ENCODE measurements at places on chromosomes 4 and X. TPM values are rescaled to one million over a fixed set of nuclear protein-coding genes. Genes with fewer than 3 reads are reported as not detected.

DNA sequence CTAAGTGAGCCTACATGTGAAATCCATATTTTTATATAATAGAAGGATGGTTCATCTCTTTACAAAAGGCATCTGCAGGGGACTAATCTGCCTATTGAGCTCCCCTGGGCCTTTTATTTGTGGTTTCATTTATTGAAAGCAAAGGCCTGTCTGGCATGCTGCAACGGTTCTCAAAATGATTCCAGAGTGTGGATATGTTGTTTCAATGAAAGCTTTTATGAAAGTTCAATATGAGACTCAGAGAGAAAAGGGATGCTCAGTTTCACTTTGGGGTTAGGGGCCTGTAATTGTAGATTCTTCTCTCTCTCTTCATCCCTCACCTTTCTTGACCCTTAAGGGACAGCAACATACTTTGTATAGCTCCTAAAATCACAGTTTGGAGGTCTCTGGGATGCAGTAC, 204.2 kb upstream of the CASK start:
- no peak overlapping the region for H3K4me3 ChIP-seq
- H3K4me1 ChIP-seq, result no peaks in the 10 kb centered on the region
- H3K27me3 ChIP-seq, result no peaks in the 10 kb centered on the region
- DNase-seq, result no peak
- H3K36me3 ChIP-seq, result no peaks in the 10 kb centered on the region
- H3K27ac ChIP-seq, result no peak overlapping the region

DNA sequence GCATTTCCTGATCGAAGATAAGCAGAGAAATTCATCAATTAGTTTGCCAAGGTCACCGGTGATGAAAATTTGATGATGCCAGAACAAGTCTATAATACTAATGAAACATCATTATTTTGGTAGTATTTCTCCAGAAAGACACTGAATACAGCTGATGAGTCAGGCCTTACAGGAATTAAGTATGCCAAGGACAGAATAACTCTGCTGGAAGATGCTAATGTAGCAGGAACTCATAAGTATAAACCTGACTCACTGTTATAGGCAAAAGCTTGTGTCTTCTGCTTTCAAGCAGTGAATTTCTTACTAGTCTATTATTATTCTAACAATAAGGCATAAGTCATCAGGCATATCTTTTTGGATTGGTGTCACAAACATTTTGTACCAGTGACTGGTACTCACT, 1825.1 kb upstream of the IGFBP7 start:
- H3K4me3 ChIP-seq, result no peak overlapping the region
- DNase-seq, result no peak
- no peaks in the 10 kb centered on the region for H3K4me1 ChIP-seq
- no peak overlapping the region for H3K27ac ChIP-seq

- no peaks in the 10 kb centered on the region for H3K27me3 ChIP-seq
- no peak for DNase-seq
- H3K4me3 ChIP-seq, result no peak overlapping the region
- no peaks in the 10 kb centered on the region for H3K4me1 ChIP-seq
- no peak overlapping the region for H3K27ac ChIP-seq
- H3K36me3 ChIP-seq, result no peaks in the 10 kb centered on the region
Observed at GRCh38 chr4:80393246-80393969, 57.9 kb downstream of the CFAP299 start.

DNA sequence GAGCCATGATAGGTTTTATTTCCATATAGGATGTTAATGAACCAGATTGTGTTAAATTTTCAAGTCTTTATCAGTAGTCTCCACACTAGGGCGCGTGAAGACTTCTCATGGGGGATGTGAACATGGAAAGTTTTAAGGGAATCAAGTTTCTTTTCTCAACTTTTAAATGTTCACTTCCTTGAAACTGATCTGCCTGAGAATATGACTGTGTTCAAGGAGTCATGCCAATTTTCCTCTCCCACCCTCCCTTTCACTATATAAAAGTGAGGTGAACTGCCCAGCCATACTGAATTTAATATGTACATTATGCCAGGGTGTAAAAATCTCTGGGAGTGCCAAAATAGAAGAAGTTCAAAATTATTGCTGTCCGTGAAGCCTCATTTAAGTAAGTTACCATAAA, 30.4 kb upstream of the HPGDS start:
- H3K4me3 ChIP-seq, result no peak overlapping the region
- no peak overlapping the region for H3K27ac ChIP-seq
- no peaks in the 10 kb centered on the region for H3K4me1 ChIP-seq
- H3K36me3 ChIP-seq, result no peaks in the 10 kb centered on the region

BTK gene
- total RNA-seq, result 3.3 TPM

GRCh38 chr4:139826426-139826825, 160.8 kb downstream of the MGST2 start:
- H3K27ac ChIP-seq, result no peak overlapping the region
- H3K27me3 ChIP-seq, result no peaks in the 10 kb centered on the region
- no peaks in the 10 kb centered on the region for H3K4me1 ChIP-seq
- H3K4me3 ChIP-seq, result no peak overlapping the region

Measured in right lobe of liver (tissue), 6 donors.